Renal cortex interstitium (tissue), 15 donors: ENCODE measurements at places on chromosomes 7 and 10. TPM values are rescaled to one million over a fixed set of nuclear protein-coding genes. Genes with fewer than 3 reads are reported as not detected.

DNA sequence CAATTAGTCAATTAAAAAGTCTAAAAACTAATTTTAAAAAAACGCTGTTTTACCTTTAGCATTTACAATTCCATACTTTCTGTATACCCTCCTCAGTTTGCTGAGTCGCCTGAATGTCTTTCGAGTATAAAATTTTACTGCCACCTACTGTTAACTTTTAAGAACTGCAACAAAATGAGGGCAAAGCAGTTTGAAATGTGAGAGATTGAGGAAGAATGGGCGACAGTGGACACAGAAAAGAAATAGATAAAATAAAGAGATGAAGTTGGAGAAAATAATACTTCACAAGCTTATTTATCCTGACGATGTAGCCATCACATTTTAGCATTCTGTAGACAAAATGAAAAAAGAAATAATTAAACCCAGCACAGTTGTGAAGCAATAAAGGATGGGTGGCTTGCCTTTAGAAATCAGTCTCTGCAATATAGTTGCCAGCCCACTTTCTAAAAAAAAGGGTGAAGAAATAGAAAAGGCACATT lies 110.8 kb upstream of the PTN start:
- peak; percentile 49 for DNase-seq

GRCh38 chr7:100896732-100897608 lies 1.3 kb upstream of the ACHE start:
- DNase-seq: no peak

DNA sequence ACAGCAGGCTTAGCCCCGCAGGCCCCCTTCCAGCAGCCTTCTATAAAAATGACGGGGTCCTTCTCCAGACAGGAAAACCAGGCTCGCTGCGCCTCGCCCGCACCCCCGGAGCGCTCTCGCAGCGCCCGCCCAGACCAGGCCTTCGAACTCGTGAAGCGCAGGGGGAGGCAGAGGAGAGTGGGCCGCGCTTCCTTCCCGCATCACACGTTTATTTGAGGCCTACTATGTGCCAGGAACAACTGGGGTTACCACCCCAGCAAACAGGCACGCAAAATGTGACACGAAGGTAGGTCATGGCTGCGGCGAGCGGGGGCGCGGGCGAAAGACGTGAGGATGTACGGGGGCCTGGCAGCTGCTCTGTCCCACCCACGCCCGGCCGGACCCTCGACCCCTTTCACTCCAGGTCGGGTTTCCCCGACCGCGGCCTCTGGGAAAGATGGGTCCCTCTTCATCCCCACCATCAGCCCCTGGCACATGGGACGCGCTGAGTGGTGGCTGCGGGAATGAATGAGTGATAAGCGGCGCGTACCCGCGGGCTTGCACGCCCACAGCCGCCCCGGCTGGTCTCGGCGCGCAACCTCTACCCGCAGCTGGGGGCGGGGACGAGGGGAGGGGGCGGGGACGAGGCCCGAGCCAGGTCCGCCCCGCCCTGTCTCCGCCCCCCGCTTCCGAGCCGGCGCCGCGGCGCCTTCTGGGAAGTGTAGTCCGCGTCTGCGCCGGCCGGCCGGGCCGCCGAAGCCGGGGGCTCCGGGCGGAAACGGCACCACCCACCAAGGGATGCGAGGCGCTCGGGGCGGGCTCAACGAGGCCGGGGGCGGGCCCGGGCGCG lies 59.1 kb downstream of the ZNF467 start:
- DNase-seq: peak; percentile 76

- DNase-seq: no peak
Measured at GRCh38 chr7:18700147-18700546, 204.6 kb downstream of the HDAC9 start.

DNA sequence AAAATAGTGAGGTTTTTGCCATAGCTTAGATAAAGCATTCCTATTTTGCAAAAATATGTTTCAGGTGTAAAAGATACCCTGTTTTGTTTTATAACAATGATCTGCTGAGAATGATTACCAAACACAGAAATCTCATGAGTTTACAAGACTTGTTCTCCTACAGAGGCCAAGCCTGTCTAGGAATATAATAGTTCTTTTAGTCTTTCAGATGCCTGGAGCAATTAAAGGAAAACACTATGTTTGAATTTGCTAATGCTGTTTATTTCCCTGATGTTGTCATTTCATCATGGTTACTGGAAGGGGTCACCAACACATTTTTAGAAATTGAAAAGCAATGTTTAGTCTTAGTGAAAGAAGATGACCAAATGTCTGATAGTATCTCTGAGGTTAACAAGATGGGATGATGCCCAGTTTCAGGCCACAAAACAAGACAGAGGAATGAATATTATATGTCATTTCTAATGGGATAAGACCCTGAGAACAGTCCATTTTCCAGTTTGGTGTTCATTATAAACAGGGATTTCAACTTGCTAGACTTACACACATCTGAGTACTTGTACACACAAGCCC lies 559.9 kb downstream of the INHBA start:
- DNase-seq: no peak

- DNase-seq: no peak
Measured at GRCh38 chr10:117535298-117536071, 7.1 kb upstream of the EMX2 start.

GRCh38 chr7:5824297-5824610 lies 42.8 kb upstream of the RNF216 start:
- DNase-seq: no peak

- DNase-seq: no peak
Measured at GRCh38 chr10:103776878-103777591, 78.3 kb downstream of the SH3PXD2A start.

The PLAU gene
- 14.8 TPM for polyA plus RNA-seq

The H2BK1 gene
- polyA plus RNA-seq: not detected

The EPDR1 gene
- polyA plus RNA-seq: 17.4 TPM
